ENCODE measurements at places on chromosomes 16 and 17.

DNA sequence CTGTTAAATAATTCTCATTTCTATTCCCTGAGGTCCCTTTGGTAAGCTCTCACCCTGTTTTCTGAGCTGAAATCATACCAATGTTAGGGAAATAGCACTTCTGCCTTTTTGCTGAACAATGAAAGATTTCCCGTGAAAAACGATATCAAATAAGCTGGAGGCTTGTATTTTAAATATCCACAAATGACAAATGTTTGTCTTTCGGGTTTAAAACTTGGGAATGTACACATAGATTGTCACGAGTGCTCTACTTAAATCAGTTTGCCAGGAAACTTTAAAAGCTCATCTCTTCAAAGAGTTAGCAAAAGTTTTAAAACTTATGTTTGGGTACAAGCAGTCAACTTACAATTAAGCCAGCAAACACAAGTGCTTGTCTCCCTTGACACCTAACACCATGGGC, 393.5 kb upstream of the MON1B start:
- no peak for DNase-seq

- no peak for DNase-seq
Measured at GRCh38 chr17:17924857-17925250, 47.3 kb downstream of the TOM1L2 start.

GRCh38 chr17:29677221-29677791, 54.6 kb upstream of the CORO6 start:
- no peak for DNase-seq

DNA sequence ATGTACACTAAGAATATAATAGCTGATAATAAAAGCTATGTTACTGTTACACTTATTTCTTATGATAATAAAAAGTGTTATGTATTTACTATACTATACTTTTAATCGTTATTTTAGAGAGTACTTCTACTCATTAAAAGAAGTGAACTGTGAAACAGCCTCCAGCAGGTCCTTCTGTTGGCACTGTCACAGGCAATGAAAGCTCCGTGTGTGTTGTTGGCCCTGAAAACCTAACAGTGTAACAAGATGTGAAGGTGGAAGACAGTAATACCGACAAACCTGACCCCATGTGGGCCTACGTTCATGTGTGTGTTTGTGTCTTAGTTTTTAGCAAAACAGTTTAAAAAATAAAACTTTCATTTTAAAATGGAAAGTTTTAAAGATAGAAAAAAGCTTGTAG, 91.8 kb downstream of the STH start:
- no peak for DNase-seq

DNA sequence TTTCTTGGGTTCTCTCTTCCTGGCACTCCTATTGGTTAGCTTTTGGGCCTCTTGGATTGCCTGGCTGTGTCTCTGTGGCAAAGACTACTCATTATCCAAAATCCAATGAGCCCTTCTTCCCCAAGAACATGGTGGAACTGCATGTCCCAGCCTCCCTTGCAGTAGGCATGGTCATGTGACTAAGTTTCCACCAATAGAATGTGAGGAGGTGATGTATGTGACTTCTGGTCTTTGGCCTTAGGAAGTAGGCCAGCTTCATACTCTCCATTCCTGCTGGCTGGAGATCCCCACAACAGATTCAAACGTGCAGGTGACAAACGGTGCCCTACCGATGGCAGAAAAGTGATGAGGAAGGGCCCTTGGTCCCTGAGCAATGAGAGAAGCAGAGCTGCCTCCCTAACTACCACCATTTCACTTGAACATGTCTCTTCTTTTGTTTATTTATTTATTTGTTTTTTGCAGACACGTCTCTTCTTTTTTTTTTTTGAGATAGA, 17.3 kb upstream of the SPN start:
- peak; percentile 9 for DNase-seq

DNA sequence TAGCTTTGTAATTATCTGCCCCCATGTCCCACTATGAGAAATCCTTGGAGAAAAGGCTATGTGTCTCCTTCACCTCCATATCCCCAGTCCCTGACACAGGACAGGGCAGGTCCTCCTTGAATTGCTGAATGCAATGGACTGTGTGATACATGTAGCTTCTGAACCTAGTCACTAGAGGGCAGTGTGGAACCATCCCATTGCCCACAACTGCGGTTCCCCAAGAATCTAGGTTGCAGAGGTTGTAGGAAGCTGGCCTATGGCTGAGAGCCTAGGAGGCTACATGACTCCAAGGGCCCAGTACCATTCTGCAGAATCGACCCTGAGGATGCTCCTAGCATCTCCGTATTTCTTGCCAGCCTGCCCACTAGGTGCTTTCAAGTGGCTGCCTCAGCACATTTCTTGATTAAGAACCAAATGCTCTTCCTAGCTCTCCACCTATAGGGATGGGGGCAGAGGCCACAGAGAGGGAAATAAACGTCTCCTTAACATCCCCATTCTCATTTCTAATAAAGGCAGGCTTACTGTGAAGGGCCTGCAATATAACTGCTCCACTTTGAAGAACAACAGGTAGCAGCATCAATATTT, 394.0 kb downstream of the CA10 start:
- peak; percentile 78 for DNase-seq

- no peak for DNase-seq
Measured at GRCh38 chr16:86862595-86863280, 284.4 kb downstream of the FOXL1 start.

DNA sequence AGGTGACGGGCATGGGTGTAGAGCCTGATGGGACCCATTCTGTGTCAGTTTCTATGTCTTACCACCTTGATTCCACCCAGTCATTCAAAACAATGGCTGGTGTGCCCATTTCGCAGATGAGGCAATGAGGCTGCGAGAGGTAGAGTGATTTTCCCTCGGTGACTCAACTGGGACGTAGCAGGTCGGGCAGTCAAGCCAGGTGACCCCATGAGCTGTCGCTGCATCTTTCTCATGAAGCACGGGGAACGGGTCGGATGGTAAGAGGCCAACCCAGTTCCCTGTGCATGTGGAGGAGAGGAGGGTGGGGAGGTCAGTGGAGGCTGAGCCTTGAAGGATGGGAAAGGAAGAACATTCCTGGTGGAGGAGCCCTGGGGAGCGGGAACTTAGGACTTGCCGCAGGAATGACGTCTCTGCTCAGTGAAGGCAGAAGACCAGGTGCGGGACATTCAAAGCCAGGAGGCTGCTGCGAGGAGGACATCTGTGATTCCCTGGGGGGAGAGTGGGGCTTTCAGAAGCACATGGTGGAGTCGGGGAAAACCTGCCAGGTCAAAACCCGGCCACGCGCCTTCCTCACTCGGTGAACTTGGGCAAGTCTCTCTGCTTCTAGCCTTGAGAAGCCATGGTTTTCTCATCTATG, 1.1 kb downstream of the IL21R start:
- no peak for DNase-seq

GRCh38 chr17:35875072-35875799, 4.9 kb downstream of the CCL5 start:
- no peak for DNase-seq

DNA sequence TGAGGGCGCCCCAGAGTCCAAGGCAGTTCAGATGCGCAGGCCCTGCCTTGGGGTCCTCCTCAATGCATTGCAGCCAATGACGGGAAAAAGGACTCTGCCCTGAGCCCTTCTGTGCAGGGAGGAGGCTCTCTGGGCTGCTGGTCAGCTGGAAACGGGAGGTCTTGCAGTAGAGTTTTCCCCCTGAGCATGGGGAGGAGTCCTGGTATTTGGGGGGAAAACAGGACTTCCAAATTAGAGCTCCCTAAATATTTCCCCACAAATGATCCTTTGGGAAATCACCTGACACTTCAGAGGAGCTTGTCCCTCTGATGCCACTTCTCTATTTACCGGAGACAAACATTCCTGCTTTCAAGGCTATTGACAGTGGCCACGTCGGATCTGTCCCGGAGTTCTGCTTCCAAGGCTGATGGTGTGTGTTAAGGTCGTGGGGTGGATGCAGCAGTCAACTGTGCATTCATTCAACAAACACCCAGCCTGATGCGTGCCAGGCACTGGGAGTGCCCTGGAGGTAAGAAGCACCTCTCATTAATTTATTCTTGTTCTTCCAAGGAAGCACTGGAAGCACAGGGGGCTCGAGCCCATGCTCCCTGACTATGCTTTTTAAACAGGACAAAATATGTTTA, 73.0 kb upstream of the DNAH17 start:
- DNase-seq = no peak

DNA sequence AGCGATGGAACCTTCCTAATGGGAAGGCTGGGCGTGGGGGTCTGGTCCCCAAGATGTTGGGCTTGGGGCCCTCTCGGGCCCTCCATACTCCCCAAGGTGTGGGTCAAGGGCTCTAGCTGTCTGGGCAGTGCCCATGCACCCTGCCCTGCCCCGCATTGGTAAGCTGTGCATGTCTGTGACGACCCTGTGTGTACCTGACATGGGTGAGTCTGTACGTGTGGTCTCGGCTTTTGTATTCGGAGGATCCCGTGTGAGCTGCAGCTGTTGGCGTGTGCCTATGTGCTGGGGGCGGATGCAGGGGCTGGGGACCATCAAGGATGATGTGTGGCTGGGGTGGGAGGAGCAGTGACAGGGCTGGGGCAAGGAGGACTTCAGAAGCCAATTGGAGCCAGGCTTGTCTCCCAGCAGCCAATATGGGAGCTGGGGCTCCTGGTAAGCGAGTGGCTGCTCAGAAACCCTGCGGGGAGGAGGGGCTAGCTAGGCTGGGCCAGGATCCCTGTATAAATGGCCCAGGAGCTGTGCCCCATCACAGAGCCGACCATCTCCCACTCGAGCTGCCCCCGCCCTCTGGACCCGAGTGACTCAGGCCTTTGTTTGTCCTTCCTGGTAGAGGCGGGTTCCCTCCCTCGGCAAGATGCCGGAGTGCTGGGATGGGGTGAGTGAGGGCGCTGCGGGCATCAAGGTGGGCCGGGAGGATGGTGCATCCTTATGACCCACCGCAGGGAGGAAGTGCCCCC, at the start of gene NDRG4:
TSS of gene NDRG4 (plus strand) at position 529 of the 737 bp plus-strand sequence. CDS start at position 635, 106 bp downstream.
- DNase-seq = peak; percentile 88

- no peak for DNase-seq
Measured at GRCh38 chr16:57258226-57258909, 13.3 kb downstream of the ARL2BP start.

DNA sequence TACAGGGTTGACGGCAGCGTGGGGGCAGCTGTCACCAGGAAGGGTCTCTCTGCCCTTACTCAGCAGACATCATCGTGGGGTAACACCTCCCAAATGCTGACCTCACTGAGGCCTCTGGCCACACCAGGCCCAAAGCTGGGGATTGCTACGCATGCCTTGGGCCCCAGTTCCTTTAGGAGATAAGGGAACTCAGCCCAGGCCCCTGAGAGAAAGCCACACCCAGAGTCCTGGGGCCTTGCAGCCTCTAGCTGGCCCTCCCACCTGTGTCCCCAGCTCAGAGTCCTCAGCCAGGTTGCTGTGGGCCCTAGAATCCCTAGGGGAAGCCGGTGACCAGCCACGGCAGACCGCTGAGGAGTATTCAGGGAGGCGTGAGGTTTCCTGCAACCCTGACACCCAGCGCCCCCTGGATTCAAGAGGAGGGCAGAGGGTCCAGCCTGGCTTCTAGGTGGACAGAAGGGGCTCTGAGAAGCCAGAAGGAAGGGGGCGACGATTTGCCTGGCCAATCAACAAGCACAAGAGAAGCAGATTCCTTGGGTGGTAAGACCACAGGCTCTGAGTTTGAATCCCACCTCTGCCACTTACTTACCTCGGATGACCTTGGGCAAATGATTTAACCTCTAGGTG, 10.3 kb upstream of the GINS2 start:
- DNase-seq = no peak

DNA sequence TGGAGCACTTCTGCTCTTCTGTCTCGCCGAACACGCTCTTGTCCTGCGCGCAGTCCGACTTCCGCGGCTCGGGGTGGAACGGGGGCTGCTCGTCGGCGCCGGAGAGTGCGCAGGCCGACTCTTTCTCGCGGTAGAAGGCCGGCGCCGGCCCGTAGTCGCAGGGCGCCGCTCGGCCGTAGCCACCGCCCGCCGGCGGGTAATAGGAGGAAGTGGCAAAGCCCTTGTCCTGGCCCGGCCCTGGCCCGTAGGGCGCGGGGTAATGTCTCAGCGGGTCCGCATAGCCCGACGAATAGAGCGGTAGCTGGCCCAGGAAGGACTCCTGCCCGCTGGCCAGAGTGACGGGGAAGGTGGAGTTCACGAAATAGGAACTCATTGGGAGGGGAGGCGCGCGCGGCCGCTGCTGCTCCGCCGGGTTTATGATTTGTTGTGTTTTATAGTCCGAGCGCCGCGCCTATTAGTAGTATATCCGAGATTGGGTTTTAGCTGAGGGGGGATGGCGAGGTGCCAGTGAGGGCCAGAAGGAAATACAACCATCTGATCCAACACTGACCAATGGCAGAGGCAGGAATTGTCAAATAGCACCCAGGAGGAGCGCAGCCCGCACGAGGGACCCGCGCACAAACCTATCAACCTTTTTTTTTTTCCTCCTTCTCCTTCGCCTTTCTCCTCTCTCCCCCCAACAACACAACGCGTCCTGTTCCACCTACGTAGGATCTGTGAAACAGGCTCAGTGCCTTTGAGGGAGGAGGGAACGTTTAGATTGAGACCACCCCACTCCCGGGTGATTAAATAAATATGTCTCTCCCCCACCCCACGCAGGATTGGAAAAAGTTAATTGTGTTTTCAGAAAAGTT, 4.4 kb upstream of the HOXB5 start:
- DNase-seq = no peak

- no peak for DNase-seq
Measured at GRCh38 chr16:88337021-88337420, 45.7 kb upstream of the ZNF469 start.

- DNase-seq = no peak
Measured at GRCh38 chr16:11721781-11722467, 20.7 kb downstream of the TXNDC11 start.

DNA sequence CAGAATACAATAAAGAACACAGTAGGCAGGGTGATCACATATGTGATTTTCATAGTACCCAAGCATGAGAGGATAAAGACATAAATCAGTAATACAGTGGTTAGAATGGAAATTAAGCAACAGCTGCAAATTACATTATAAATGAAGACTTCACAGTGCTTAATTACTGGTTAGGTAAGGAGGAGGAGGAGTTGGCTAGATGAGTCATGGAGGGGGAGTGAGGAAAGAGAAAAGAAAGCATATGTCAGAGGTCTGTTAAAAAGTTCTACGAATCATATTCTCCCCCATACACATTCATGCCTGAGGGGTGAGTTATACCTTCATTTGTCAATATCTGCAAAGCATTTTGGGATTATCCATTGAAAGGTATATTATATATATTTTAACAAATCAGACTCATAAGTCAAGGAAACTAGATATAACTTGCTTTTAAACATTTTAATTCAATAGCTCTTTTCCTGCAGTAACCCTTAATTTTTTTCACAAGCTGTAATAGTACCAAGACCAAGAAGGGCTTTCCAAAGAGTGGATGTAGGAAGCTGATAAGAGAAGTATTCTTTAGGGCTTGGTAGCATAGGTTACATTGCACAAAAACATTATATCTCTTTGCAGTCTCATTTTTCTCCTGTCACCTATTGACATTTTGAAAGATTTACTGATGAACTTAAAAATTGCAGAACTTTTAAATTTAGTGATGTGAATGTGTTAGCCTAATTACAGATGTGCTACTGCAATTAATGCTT, 99.3 kb downstream of the STXBP4 start:
- peak; percentile 68 for DNase-seq

- DNase-seq = no peak
Measured at GRCh38 chr17:2107050-2107449, 52.1 kb downstream of the HIC1 start.

- DNase-seq = peak; percentile 42
Measured at GRCh38 chr17:51165680-51166197, 472 bp upstream of the NME2 start.
